ENCODE measurements at places on chromosomes 3 and 15.

DNA sequence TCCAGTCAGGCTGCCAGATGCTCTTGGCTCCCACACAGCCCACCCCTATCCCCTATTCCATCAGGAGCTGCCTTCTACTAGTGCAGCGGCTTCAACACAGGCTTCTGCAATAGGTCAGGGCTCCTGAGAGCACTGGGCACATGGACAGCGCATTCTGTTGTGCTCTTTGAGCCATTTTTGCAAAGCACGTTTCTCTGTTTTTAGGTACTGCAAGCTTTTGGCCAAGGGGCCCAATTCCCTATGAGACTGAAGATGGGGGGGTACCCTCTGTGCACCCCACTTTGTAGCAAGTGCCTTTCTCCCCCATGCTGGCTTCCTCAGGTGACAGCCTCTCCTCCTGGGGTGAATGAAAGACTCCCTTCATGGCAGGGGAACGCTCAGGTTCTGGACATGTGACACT lies 31.2 kb downstream of the CHDH start:
- no peak for DNase-seq

- DNase-seq = no peak
Measured at GRCh38 chr3:126167566-126167965, 12.8 kb downstream of the ALDH1L1 start.

DNA sequence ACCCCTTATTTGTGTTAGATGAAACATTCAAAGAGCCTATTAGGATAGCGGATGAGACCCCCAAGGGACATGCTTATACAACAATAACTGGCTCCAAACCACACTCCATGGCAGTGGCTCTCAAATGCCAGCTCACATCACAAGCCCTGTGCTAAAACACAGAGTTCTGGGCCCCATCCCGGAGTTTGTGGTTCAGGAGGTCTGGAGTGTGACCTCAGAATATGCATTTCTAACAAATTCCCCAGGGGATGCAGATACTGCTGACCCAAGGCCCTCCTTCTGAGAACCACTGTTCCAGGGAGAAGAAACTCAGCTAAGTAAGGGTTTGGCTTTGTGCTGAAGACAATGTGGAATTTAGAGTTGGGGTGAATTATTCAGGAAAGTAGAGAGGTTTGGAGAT lies 3.6 kb downstream of the CCRL2 start:
- no peak for DNase-seq

- DNase-seq = no peak
Measured at GRCh38 chr15:97085731-97086130, 755.2 kb downstream of the NR2F2 start.

DNA sequence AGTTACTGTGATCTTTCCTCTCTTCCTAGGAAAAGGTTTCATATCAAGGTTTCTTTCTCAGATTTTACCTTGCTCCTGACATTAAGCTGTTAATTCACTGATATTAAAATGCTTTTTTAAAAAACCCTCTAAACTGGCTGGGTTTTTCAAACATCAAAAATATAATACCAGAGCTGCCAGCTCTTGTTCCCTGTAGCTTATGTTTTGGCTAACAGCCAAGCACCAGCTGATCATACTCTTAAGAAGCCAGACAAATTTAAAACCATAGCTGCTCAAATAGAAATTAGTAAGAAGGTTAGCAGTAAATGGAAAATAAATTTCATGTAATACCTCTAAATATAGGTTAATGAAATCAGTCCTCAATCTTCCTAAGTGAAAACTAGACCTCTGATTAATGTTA lies 657.5 kb downstream of the GRM7 start:
- no peak for DNase-seq

- DNase-seq = no peak
Measured at GRCh38 chr15:39907216-39907615, 12.8 kb downstream of the GPR176 start.

All from activated CD8-positive, alpha-beta memory T cell treated with anti-CD3 and anti-CD28 coated beads for 1 hour (primary cell).